ENCODE measurements at places on chromosomes 5 and 9.

DNA sequence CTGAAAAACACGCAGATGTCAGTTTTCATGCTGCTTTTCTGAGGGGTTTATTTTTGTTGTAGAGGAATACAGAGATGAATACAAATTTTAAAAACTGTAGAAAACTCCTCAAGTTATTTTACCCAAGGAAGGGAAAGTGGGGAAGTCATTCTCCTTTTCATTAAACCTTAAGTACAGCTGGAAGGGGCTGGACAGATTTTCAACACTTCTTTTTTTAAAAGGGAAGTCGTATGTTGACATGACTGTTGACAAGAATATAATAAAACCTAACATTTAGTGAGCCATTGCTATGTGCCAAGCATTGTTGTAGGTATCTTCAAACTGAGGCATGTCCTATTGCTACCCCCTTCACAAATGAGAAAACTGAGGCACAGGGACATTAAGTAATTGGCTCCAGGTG is 235.7 kb upstream of the ELL2 start:
- DNase-seq, result no peak

DNA sequence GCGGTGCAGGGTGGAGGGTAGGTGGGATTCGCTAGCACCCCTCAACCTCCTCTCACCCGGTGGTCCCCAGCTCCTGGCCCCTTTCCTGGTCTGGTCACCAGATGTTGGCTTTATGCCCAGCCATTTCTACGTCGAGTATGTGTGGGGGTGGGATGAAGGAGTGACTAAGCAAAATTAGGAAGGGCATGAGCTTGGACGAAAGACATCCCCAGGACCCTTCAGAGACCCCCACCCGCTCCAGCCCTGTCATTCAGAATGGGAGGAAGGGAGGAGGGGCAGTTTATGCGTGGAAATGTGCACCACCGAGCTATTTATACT is 742 bp downstream of the BHMT2 start:
- DNase-seq, result no peak

DNA sequence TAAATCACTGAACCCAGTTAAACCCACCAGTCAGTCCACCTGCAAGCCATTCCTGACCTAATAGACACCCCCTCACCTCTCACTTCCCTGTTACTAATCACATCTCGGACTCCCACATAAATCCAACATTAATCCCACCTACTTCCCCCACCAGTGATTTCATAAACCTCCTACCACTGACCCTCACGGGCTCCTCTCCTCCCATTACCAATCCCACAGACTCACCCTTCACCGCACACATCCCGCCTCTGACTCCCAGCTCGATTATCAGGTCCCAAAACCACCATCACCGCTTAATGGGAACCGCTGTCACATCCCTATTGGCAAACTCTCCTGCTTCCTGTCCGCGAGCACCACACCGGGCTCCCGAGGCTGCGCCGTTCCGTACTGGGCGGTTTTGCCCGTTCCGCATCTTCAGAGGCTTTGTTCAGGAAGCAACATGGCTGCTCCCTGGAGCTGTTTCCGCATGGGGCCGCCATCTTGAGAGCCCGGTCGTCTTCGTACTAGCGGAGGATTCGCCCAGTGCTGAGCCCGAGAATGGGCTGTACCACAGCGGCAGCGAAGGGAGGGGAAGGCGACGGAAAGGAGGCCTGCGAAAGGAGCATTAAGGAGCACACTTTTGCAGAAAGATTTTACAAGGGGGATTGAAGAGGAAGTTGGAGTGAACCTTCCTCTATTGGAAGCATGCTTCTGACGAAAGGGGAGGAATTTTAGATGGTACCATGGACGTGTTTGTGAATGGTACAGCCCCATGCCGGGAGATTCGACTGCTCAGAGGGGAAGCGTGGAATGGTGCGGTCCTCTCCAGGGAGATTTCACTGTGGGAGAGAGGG is at the start of gene ZNF300:
TSS of gene ZNF300 (minus strand) at position 502 of the 833 bp plus-strand sequence. CDS start 1,825 bp downstream, outside the sequence.
- peak; percentile 91 for DNase-seq

- no peak for DNase-seq
Measured at GRCh38 chr5:95369782-95370181, 21.4 kb upstream of the FAM81B start.

DNA sequence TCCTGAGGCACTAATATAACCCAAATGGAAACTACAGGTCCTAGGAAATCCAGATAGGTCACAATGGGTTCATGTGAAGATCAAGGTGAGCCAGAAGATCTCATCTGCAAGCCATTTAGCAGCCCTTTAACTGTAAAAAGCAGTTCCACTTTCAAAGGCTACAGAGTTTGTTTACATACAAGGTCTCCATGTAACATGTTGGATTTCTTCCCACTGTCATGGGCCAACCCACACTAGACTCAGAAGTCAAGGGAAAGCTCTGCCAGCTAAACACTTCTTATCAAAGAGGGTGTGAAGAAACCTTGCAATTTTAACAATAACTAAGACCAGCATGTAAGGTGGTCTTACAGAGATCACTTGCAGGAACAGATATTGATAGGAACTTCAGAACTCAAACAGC is 3.8 kb upstream of the CTNNAL1 start:
- no peak for DNase-seq

- no peak for DNase-seq
Measured at GRCh38 chr5:102090770-102091169, 205.3 kb downstream of the SLCO4C1 start.

GRCh38 chr5:128074171-128074570 is 9.4 kb upstream of the SLC12A2 start:
- no peak for DNase-seq

DNA sequence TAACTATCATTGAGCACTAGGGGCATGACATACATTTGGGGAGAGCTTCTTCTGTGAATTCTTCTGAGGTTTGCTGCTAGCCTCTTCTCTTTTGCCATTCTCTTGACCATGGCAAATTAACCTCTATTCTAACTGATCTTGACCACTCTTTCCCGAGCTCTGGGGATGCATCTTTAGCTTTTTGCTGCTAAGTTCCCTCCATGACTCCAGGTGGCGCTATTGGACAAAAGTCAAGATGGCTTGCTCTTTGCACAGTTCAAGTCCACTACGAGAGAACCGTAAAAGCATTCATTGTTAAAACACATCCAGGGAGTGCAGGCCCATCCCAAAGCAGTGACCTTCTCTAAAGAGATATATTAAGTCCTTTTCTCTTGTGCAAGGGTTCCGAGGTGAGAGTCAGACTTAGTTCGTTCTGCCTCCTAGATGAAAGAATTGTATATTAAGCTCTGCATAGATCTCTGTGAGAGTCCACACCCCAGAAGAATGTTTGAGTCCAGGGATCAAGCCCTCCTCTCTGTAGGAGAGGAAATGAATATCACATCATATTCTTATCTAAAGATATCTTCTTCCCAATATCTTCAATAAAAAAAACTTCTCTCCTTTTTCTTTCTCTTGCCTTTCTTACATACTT is 1152.9 kb upstream of the CDH6 start:
- peak; percentile 75 for DNase-seq

- DNase-seq, result no peak
Measured at GRCh38 chr5:54455413-54456157, at the start of gene HSPB3. Gene HSPB3 (plus strand): TSS chr5:54455699. CDS start chr5:54455790, 91 bp downstream.

- no peak for DNase-seq
Measured at GRCh38 chr9:108599571-108599970, 256.2 kb downstream of the ACTL7B start.

GRCh38 chr5:146962801-146963355 is 84.3 kb upstream of the PPP2R2B start:
- peak; percentile 27 for DNase-seq

- no peak for DNase-seq
Measured at GRCh38 chr9:91428927-91429351, 5.3 kb upstream of the NFIL3 start.

DNA sequence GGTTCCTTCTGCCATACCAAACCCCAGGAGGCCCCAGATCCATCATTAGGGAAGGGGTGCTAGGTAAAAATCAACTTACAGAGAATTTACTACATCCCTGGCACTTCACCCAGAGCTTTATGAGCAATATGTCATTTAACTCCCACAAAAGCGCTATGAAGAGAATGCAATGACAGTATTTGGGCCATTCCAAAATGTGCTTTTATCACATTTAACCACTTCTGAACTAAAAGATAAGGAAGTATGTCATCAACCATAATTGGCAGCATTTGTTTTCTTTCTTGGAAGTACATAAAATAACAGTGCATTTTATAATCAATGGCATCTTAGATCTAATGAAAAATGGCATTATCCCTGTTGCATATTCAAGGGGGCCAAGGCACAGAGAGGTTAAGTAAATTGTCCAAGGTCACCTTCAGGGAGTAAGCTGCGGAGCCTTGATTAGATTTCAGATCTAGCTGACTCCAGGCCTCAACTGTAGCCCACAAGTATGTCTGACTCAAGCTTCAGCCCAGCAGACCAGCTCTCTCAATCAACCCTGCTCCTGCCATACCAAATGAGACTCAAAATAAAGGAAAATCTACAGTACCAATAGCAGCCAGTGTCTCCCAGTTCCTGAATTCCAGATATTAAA is 16.5 kb downstream of the SH3TC2 start:
- DNase-seq, result no peak

- no peak for DNase-seq
Measured at GRCh38 chr9:134328841-134329575, 2.8 kb downstream of the RXRA start.

DNA sequence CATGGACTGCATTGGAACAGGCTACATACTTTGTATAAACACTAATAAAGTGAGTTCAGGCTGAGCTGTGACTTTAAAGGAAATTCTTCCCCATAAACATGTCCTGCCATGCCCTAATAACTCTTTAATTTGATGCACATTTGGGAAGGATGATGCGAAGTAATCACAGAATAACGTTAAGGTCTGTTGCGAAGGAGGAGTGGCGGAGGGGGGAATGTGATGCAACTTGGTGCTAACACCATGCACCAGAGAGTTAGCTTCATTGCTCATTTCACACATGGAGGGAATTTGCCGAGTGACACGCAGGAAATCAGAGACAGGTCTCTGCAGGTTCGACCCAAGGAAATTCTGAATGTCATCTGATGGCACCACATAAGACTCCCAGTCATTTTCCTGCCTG is 32.9 kb downstream of the SLIT3 start:
- DNase-seq, result no peak

DNA sequence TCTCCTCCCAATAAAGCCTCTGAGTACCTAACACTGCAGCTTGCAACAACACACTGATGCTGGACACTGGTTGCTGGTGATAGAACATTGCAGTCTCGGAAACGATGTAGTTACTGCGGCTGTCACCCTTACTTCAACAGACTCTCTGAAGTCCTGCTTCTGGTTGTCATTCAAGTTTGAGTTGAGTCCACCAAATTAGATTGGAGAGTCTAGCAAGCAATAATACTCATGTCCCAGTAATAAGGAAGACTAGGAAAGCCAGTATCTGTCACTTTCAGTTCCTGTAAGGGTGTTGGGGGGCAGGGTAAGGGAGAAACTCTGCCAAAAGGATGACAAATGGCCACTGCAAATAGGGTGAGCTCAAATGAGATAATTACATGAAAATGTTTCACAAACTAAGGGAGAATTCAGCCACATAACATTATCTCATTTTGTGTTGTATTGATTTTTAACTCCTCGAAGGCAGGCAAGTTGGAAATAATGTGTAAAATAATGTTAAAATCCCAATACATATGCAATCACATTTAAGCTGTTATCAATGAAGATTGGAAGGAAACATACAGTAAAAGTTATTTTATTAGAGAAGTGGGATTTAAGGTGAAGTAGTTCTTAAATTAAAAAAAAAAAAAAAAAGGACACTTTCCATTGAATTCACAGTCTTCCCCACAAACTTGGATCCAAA is 849 bp upstream of the IFT74 start:
- no peak for DNase-seq

- DNase-seq, result no peak
Measured at GRCh38 chr5:145680169-145680568, 155.0 kb downstream of the PRELID2 start.

DNA sequence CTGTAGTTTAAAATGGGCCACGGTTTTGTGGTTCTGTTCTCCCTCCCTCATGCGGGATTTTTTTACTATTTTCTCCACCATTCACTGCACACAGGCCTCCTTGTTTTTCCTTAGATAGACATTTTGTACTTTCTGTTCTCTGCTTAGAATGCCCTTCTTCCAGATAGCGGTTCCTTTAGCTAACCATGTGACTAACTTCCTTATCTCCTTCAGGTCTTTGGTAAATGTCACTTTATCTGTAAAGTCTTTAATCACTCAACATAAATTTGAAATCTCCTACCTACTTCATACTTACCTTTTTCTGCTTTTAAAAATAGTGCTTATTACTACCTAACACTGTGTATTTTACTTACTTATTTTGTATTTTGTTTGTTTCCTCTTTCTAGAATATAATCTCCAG is 15.0 kb downstream of the FER start:
- DNase-seq, result no peak

- no peak for DNase-seq
Measured at GRCh38 chr9:120774719-120775118, 18.5 kb downstream of the FBXW2 start.

Measured in kidney glomerular epithelial cell (primary cell).